Right cardiac atrium (tissue), 5 donors: ENCODE measurements at places on chromosomes 16 and 17. TPM values are rescaled to one million over a fixed set of nuclear protein-coding genes. Genes with fewer than 3 reads are reported as not detected.

The ABCA9 gene
- 29.5 TPM for polyA plus RNA-seq

GRCh38 chr16:66475232-66475631 is 48.1 kb downstream of the BEAN1 start:
- no peak for DNase-seq

The ABCA3 gene
- polyA plus RNA-seq = 6.9 TPM

DNA sequence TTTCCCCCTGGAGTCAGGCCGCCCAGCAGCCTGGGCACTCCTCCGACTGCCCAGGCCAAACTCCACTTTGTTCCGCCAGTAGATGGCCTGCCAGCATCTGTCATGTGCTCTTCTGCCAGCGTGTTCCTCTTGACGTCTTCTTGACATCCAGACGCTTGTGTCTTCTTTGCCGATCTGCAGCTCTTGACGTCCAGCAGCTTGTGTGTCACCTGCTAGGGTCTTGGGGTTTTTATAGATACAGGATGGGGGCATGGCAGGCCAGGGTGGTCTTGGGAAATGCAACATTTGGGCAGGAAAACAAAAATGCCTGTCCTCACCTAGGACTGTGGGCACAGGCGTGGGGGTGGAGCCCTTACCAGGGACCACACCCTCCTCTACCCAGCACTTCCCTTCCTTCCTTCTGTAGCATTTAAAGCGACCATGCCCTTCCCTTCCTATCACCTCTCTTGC is 88.7 kb downstream of the BMERB1 start:
- peak; percentile 60 for DNase-seq

The LPO gene
- 0.29 TPM for polyA plus RNA-seq

DNA sequence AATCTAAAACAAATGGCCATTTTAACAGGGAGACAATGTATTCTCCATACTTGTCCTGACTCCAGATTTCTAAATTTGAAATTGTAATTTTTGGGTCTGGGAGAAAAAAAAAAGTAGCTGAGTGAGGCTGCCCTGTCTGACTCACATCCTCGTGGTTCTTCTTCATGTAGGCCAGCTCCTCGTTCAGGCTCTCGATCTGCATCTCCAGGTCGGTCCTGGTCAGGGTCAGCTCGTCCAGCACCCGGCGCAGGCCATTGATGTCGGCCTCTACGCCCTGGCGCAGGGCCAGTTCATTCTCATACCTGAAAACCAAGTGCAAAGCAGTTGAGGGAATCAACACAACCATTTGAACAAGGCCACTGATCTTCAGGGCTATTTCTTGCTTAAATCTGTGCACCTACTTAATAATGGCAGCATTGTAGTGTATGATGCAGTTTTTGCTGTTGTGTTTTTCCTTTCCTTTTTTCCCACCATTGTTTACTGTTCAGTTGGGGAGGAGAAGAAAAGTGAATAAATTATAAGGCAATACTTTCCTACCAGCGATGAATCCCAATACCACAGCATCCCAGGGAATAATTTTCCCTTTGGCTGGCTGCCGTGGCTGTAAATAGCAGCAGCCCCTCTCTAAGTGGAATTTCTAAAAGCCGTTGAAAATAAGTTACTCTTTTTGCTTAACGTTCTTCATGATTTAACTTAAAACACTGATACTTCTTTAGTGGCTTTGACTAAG is 2.2 kb downstream of the KRT12 start:
- no peak for DNase-seq

DNA sequence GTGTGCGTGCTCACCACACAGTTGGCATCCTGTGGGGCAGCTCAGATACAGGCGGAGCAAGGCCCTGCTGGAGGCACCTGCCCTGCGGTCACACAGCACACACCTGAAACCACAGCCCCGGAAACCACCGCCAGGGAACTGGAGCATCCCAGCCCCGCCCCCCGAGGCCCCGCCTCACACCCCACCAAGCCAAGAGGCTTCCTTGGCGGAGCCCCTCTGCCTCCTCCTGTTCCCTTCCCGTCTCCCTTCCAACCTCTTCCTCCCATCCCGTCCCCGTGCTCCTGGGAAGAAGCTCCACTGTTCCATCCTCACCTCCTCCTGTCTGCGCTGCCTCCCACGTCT is 205.5 kb downstream of the NTN1 start:
- no peak for DNase-seq

DNA sequence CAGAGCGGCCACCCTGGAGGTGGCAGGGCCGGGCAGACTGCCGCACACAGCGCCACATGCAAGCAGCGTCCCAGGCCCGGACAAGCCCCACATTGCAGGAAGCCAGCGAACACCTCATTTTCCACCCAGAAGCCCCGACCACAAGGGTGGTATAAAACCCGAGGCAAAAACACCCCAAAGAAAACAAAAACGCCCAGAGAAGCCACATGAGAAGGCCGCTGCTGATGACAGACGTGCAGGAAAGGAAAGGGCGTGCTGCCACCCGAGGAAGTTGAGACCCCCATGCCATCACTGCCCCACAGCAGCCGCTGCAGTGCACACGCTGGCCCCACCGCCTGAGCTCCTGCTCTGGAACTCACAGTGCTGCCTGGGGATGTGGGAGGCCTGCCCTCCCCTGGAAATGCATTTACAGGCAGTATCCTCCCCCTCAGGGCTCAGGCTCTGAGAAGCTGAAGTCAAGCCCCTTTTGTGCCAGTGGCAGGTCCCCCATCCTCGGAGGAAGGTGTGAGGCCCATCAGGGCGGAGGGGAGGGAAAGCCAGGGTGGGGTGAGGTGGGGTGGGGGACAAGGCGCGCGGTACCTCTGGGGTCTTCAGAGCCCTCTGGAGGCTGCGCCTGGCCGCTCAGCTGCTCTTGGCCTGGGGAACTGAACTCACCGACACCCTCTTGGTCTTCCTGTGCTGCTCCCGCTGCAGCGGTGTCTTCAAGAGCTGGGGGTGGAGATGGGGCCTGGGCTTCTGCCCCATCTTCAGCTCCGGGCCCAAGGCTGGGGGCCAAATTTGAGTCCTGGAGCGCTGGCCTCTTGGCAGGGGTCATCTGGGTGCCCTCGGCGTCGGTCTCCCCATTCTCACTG is 62.0 kb downstream of the IL21R start:
- peak; percentile 27 for DNase-seq

The SCGB1C2 gene
- not detected for polyA plus RNA-seq

The IL34 gene
- polyA plus RNA-seq = 1.9 TPM

GRCh38 chr16:10504404-10504885 is 76.0 kb downstream of the EMP2 start:
- DNase-seq = no peak

DNA sequence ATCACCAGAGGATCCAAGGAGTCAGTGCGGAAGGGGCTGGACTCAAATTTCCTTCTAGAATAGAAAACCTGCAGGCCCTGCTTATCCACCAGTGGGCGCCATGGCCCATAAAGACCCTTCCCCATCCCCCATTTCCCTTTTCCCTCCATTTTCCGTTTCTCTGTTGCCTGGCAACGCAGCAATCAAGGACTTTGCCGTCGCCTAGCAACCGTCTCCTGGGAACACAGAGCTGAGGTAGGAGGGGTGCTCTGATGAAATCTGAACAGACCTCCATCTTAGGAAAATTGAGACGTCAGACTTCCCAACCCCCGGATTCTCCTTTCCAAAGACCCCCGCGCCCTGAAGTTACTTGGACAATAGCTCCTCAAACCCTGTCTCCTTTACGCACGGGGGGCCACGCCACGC is 5.7 kb downstream of the DLG4 start:
- peak; percentile 81 for DNase-seq

The SMYD4 gene
- polyA plus RNA-seq = 6.5 TPM
